ENCODE measurements at places on chromosomes 12 and 14.

- no peak for DNase-seq
Observed at GRCh38 chr12:52525661-52526499, 5.7 kb upstream of the KRT5 start.

DNA sequence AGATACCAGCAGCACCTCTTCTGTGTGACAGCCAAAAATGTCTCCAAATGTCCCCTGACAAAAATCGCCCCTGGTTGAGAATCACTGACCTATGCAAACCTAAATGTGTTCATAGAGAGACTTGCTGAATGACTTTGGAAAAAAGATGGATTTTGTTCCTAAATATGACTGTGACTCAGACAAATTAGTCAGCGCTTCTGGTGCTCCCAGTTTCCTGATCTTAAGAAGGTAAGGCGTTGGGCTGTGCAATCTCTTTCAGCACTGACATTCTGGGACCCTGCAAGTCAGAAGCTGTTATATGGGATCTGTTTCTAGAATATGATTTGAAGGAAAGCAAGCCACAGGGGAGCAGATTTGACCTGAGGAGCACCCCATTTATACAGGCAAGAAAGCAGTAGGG, 90.6 kb upstream of the PWP1 start:
- DNase-seq = no peak

DNA sequence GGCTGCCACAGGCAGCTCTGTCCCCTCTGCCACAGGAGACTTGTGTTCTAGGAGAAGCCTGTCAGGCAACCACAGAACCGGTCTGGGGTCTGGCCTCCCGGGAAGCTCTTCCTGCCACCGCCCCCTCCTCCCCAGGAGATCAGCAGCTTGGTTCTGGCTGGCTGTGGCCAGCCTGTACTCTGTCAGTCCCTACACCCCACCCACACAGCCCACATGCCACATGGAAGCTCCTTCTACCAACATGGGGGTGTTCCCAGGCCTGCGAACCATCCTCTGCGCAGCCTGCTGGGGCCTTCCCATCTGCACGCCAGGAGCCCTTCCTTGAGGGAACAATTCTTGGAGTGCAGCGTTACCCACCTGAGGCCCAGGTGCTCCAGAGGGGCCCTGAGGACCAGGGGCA, 16.8 kb downstream of the TMEM106C start:
- no peak for DNase-seq

GRCh38 chr14:85002846-85003245, 527.1 kb upstream of the FLRT2 start:
- no peak for DNase-seq

DNA sequence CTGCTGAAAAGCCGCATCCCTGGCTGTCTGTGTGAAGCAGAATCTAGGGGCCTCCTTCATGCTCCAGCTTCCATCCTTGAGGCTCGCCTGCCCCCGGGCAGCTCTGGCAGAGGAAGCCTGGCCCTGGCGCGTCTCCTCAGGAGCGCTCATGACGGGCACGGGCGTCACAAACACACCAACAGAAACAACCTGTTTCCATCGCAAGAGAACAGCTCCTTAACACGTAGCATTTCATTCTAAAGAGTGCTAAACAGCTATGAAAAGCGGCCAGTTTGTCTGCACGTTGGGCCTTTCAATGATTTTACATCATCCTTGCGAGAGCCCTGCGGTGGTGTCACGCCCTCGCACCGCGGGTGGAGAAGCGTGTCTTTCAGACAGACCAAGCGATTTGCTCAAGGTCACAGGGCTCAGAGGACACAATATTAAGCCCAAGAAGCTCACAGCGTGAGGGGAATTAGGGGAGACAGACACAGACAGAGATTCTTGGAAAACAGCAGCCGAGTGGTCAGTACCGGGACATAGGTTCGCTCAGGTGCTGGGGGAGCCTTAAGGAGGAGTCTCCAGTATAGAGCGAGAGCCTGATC, 4.9 kb downstream of the ADGRD1 start:
- DNase-seq = peak; percentile 21

DNA sequence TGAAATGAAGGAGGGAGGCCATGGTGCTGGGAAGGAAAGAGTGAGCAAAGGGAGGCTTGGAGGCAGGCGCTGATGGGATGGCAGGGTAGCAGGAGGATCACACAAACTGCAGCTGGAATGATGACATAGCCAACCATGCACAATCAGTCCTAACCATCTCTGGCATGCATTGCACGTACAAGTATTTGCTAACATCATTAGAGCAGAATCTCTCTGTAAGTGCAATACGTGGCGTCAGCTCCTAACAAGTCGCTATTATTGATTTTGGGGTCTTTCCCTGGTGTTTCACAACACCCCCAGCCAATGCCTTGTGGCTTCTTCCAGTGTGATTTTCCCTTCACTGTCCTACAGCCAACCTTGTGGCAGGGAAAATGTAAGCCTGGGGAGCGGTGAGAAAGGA, 18.5 kb downstream of the BDKRB1 start:
- DNase-seq = no peak

GRCh38 chr14:71524320-71524982, 407.8 kb upstream of the RGS6 start:
- no peak for DNase-seq

- DNase-seq = peak; percentile 75
Observed at GRCh38 chr14:51093371-51094281, 1.3 kb downstream of the TRIM9 start.

DNA sequence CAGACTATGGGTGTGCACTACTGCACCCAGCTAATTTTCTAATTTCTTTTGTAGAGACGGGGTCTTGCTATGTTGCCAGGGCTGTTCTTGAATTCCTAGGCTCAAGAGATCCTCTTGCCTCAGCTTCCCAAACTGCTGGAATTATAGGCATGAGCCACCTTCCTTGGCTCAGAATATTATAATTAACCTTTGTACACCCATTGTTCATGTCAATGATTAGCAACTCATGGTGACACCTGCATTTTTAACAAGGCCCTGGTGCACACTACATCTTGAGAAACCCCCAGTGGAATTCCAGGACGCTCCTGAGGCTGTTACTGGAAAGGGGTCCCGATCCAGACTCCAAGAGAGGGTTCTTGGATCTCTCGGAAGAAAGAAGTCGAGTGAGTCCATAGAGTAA, 28.3 kb upstream of the CCDC63 start:
- DNase-seq = no peak

DNA sequence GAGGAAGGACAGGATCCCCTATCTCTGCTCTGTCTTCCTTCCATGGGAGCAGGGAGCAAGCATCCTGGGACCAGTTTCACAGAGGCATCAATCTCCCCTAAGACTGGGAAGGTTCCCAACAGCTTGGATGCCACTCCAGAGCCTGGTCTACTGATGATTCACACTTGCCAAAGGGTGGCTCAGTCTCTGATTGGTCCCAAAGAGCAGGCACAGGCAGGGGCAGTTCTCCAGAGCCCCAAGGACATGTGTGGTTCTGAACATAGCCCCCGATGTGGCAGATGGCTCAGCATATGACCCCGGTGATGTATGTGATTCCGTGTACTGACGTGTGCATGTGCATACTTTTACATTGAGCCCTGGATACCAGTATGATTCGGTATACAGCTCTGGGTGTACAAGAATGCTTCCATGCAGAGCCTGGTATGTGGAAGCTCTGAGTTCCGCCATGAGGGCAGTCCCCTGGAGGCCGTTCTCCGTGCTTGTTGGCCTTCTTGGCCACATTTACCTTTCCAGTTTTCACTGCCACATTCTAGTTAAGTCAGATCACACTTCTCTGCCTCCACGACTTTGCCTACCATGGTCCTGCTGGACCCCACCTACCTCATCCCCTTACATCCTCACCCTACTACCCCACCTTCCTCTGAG, 21.2 kb downstream of the ITGA7 start:
- no peak for DNase-seq

DNA sequence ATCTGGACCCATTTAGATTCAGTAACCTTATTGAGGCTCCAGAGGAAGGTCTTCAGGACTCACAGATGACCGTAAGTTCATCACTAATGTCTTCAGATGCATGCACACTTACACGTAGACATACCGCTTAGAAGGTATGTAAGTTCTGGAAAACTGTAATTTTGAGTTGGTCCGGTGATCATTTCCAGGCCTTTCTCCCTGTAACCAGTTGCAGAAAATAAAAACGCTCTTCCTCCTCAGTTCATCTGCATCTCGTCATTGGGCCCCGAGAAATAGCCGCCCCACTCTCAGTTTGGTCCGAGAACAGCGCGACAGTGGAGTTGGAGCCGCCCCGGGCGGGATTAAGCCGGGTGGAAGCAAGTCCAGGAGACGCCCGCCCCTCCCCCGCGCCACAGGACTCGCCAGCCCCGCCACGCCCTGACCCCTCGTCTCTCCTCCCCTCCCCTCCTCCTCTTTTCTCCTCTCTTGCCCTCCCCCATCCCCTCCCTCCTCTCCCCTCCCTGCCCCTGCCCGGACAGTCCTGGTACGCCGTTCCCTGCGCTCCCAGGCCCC, 83.7 kb downstream of the TNFAIP2 start:
- DNase-seq = peak; percentile 66

- no peak for DNase-seq
Observed at GRCh38 chr12:19245666-19246065, 116.1 kb downstream of the PLEKHA5 start.

All from neural progenitor cell (in vitro differentiated cells).